Effector memory CD4-positive, alpha-beta T cell (primary cell): ENCODE measurements at places on chromosomes 16 and 17.

DNA sequence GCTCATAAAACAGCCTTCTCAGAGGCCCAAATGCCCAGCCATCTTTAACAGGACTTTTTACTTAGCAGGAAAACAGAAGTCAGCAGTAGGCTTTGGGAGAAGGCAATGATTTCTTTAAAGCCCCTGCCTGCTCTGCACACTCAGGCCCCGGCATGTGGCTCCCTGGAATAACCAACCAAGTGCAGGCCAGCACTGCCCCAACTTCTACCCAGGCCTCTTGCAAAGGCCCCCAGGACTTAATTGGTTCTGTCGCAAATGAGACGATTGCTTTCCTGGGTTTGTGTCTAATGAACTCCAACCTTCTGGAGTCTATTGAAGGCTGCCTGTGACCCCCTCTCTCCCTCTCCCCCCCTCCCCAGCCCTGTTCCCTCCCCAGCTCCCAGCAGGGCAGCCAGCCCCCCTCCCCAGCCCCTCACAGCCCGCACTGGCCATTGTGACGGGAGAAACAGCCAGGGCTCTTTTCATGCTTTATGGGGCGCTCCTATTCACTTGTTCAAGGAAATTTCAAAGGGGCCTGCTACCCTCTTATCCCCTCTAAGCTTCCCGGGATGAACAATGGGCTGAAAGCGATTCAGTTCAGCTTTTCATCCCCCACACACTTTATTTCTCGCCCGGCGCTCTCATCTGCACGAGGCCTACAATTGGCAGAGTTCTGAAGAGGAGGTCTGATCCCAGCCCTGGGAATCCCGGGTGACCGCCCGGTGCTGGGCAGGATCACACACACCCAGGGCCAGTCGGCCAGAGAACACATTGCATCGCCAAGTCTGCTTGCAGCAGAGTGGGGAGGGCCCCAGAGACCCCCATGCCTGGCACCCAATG is 15.5 kb downstream of the AXIN2 start:
- DNase-seq = no peak

- no peak for DNase-seq
Measured at GRCh38 chr17:50807675-50808074, 27.7 kb upstream of the WFIKKN2 start.

DNA sequence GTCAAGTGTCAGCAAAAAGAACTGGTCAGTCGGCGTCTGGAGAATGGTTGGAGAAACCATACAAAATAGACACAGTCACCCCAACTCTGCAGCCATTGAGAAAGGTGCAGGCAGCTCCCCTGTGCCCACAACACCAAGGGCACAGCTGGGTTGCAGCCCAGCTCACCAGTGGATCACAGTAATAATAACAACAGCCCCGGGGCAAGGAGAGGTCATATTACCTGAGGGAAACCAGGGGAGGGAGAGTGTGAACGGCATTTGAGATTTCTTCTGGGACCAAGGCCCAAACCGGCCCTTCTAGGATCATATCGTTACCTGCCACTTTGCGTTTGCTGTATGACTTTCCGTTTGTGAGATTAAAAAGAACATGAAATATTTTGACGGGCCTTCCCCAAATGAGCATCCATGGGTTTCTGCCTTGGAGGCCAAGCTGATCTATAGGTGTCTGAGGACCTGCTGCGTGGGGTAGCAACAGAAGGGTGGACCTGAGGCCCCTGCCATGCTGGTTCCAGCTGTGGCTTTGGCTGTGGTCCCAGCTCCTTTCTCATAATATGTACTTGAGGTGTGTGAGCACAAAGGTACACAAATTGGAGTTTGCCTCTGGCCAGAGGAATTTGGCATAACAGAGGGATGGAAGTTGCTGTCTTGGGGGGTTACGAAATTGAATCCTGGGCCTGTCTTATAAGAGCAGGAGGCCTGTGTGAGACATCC is 154.6 kb downstream of the CMIP start:
- DNase-seq = no peak

GRCh38 chr17:82489851-82490511 is 29.6 kb upstream of the FOXK2 start:
- DNase-seq = no peak

DNA sequence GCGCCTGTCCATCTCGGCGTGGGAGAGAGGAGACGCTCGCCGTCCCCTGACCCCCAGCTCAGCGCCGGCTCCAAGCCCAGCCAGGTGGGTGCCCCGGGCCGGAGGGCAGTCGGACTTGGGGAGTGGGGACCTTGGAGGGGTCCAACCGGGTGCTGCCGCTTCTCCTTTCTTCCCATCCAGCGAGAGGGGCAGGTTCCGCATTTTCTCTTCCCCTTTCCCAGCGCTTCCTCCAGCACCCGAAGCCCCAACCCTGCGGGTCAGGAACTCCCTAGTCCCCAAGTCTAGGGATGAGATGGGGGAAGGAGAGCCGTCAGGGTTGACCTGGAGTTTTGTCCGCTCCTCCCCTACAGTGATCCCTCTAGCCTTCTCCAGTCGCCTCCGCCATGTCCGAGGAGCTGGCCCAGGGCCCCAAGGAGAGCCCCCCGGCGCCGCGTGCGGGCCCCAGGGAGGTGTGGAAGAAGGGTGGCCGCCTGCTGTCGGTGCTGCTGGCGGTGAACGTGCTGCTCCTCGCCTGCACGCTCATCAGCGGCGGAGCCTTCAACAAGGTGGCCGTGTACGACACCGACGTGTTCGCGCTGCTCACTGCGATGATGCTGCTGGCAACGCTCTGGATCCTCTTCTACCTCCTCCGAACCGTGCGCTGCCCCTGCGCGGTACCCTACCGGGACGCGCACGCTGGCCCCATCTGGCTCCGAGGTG is at the start of gene OTOP2:
Gene OTOP2, plus strand, starts transcription at position 24 of the 699 bp plus-strand sequence. Its CDS starts 360 bp downstream, at position 384.
- DNase-seq = no peak

DNA sequence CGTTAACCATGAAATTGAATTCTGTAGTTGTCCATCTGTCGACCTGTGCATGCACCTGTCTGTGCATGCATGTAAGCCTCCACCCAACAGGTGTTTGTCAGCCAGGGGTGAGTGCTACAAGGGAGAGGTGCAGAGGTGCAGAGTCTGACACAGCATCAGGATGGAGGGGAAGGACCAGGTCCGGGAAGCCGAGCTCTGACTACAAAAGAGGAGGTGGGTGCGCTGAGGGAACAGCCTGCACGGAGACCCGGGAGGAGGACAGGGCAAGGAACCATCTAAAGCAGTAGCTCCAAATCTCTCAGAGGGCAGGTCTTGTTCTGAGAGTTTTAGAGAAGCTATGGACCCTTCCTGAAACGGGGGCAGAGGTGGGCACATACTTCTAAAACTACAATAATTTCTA is 54.1 kb downstream of the B9D1 start:
- no peak for DNase-seq

DNA sequence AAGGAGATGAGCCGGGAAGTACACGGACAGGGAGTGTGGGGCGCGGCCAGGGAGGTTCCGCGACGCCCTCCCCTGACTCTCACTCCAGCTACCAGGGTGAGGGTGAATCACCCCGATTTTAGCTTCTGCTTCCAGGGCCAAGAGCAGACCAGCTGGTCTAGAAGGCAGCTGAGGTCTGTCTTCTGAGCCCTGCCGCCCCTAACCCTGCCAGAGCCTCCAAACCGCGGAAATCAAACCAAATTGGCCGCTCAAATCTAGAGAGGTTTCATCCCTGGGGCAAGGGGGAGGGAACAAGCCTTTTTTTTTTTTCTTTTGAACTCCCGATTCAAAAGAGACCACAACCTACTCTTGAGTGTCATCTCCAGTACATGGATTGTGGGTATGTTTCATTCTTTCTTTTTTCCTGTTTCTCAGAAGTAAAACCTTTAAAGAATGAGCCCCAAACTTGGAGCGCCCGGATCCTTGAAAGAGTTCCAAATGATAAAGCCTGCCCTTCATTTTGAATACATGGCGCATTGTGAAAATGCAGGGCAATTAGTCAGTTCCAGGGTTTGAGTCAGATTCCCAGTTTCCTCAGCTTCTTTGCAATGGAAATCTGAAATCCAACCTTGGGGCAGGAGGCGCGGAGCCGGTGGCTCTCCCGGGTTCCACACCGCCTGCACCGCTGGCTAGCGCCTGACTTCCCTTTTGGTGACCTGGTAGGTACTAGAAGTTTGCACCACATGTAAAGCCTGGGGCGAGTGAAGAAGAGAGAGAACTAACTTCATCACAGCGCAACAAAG is 16.5 kb upstream of the ZFHX3 start:
- no peak for DNase-seq

GRCh38 chr17:47999582-47999981 is 28.7 kb downstream of the CDK5RAP3 start:
- DNase-seq = no peak

- no peak for DNase-seq
Measured at GRCh38 chr17:71033336-71033735, 864.0 kb downstream of the KCNJ2 start.

GRCh38 chr17:35315971-35316370 is 57.5 kb downstream of the SLFN11 start:
- no peak for DNase-seq

- DNase-seq = no peak
Measured at GRCh38 chr17:56699186-56699894, 105.8 kb downstream of the NOG start.

DNA sequence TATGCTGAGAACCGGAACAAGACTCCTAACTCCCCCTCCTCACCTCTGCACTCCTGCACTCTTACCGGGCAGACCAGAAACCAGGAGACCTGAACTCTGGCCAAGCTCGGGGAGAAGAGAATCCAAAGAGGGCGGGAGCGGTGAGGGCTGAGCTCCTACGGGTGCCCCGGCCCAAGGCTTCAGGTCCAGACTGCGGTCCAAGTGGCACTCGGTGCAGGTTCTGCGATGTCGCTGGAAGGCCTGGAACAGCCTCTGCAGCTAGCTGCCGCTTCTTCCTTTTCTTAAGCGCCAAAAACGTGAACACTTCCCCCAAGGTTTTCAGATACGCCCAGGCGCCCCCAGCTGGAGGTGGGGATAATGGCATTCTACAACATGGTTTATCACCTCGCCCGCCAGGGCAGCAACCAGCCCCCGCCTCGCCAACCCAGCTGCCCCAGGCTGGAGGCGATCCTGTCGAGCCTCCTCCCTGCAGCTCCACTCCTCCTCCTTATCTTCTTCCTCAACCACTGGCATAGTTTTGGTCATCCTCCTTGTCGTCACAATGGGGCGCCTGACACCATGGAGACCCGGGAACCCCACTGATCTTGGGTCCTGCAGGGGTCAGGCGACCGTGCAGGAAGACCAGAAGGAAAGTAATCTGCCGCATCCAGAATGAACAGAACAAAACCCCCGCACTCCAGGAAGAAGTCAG is 1735.9 kb downstream of the TP53TG3F start:
- no peak for DNase-seq

DNA sequence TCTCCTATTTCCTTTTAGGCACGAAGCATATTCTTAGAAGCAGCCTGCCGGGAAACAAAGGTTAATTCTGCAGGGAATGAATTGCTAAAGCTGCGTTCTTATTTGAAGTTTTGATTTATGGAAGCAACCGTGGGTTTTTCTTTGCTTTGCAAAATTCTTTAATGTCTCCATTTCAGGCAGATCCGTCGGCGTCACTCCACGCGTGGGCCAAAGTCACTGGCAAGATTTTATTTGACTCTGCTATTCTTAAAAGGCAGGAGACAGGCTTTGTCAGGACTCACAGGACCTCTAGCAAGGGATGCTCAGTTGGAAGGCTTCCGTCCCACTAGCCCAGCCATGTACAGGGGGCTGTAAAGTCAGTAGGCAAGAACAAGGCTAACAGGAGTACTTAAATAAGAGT is 387.3 kb upstream of the XYLT1 start:
- DNase-seq = no peak

DNA sequence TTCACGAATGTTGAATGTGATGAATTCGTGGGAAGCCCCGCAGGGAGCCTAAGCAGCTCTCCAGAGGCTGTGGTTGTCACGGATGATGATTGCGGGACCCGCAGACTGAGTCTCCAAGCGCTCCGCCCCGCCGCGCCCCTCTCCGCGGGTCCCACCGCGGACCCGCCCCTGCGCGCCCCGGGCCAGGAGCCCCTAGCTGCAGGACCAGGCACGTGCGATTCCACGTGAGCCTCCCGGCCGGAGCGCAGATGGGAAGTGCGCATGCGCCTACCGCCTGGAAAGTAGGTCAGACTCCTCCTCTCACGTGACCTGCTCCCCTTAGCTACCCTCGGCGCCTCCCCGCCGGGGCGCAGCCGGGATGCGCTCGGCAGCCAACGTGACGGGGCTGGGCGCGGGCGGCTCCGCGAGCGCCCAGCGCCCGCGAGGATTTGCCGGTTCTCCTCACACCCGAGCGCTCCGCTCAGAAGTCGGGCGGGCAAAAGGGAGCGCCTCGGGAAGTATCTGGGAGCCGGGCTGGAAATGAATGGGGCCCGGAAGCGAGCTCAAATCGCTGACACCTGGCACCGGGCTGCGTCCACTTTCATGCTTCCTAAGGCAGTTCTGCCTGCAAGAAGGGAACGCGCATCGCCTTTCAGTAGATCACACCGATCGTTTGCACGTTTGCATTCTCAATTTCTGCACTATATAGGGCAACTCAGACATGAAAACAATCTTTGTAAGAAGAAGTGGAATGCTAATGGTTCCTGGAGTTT is 26.4 kb upstream of the HLF start:
- peak; percentile 84 for DNase-seq

GRCh38 chr16:28140788-28141618 is 70.8 kb downstream of the XPO6 start:
- DNase-seq = peak; percentile 64

- DNase-seq = no peak
Measured at GRCh38 chr16:81296631-81297030, 18.1 kb upstream of the GAN start.

- DNase-seq = no peak
Measured at GRCh38 chr16:52725461-52725860, 178.5 kb upstream of the TOX3 start.

GRCh38 chr16:26857371-26857770 is 209.4 kb upstream of the C16orf82 start:
- no peak for DNase-seq

DNA sequence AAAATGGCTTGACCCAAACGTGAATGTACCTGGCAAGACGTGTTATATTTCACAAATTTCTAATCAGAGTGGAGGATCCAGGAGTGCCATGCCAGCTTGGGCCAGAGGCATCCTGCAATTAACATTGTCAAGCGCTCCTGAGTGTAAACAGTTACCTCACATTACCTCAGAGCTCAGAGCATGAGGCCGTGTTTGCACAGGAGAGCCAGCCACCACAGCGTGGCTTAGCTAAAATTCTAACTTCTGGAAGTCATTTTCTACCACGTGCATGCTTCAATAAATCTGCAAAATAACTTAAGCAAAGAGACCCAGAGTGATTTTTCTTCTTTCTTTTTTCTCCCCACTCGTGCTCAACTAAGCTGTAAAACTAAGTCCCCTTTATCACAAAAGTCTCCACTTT is 769.0 kb downstream of the KCNJ2 start:
- no peak for DNase-seq

- DNase-seq = no peak
Measured at GRCh38 chr17:62941358-62941991, 24.6 kb upstream of the TANC2 start.

GRCh38 chr17:64653985-64654355 is 8.1 kb downstream of the SMURF2 start:
- no peak for DNase-seq

GRCh38 chr17:42849451-42850181 is 1.4 kb upstream of the AOC3 start:
- DNase-seq = no peak

GRCh38 chr16:66588981-66589713 is 9.9 kb downstream of the CMTM2 start:
- peak; percentile 48 for DNase-seq
